Right atrium auricular region (tissue), 2 donors: ENCODE measurements at places on chromosomes 5 and 9. TPM values are rescaled to one million over a fixed set of nuclear protein-coding genes. Genes with fewer than 3 reads are reported as not detected.

GRCh38 chr5:153572411-153573145 is 82.1 kb downstream of the GRIA1 start:
- no peak overlapping the region for H3K27ac ChIP-seq
- H3K36me3 ChIP-seq = no peaks in the 10 kb centered on the region
- DNase-seq = no peak
- H3K4me3 ChIP-seq = no peak overlapping the region
- H3K4me1 ChIP-seq = no peaks in the 10 kb centered on the region

- H3K4me1 ChIP-seq = no peaks in the 10 kb centered on the region
- H3K27ac ChIP-seq = no peak overlapping the region
- H3K36me3 ChIP-seq = no peaks in the 10 kb centered on the region
- peaks cover 5% of the 10 kb centered on the region for H3K27me3 ChIP-seq
Observed at GRCh38 chr9:38626006-38626405, 5.6 kb upstream of the ANKRD18A start.

- DNase-seq = no peak
- no peaks in the 10 kb centered on the region for H3K27me3 ChIP-seq
- no peaks in the 10 kb centered on the region for H3K36me3 ChIP-seq
- no peaks in the 10 kb centered on the region for H3K4me1 ChIP-seq
- no peak overlapping the region for H3K27ac ChIP-seq
- no peak overlapping the region for H3K4me3 ChIP-seq
Observed at GRCh38 chr5:164721116-164721515, 1215.7 kb downstream of the MAT2B start.

DNA sequence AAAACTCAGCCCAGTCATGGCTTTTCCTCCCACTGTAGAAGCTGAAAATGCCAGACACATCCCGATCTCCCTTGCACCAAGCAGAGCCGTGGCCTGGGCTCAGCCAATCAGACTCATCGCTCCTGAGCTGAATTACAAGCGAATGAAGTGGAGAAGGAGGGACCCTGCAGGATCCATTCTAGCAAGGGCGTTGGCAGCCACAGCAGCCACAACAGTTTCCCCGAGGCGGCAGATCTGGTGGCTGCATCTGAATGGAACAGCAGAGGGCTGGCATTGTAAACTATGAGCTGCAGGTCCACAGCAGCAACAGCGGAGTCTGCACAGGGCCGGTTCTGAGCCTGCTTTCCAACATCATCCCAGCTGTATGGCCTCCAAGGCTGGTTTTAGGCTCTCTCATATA is 23.8 kb downstream of the ALG2 start:
- H3K27me3 ChIP-seq = no peaks in the 10 kb centered on the region
- no peak overlapping the region for H3K27ac ChIP-seq
- H3K4me3 ChIP-seq = no peak overlapping the region

- no peaks in the 10 kb centered on the region for H3K36me3 ChIP-seq
- no peaks in the 10 kb centered on the region for H3K27me3 ChIP-seq
- DNase-seq = no peak
- H3K27ac ChIP-seq = no peak overlapping the region
- peaks cover 22% of the 10 kb centered on the region for H3K4me1 ChIP-seq
Observed at GRCh38 chr5:158423623-158424200, 564.8 kb upstream of the CLINT1 start.

DNA sequence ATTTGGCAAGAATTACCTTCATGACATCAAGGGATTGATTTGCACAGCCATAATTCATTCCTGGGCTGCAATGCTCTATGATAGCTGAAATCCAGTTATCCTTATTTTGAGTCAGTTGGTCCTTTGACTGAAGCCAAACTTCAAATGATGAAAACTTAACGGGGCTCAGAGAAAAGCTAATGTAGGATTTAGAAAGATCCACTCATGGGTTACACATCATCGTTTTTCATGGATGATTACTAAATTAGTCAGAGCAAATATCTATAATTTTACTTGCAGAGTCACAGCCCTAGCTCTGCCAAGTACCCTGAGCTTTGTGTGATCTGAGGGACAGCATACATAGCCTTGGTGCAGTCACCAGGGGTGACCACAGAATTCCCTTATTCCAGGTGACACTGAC is 27.3 kb upstream of the MUSK start:
- H3K4me3 ChIP-seq = no peak overlapping the region
- DNase-seq = no peak
- no peaks in the 10 kb centered on the region for H3K36me3 ChIP-seq
- H3K27me3 ChIP-seq = no peaks in the 10 kb centered on the region
- no peaks in the 10 kb centered on the region for H3K4me1 ChIP-seq

GRCh38 chr5:167814828-167815227 is 476.6 kb upstream of the WWC1 start:
- H3K27me3 ChIP-seq = no peaks in the 10 kb centered on the region
- H3K36me3 ChIP-seq = no peaks in the 10 kb centered on the region
- no peak overlapping the region for H3K27ac ChIP-seq
- no peaks in the 10 kb centered on the region for H3K4me1 ChIP-seq

DNA sequence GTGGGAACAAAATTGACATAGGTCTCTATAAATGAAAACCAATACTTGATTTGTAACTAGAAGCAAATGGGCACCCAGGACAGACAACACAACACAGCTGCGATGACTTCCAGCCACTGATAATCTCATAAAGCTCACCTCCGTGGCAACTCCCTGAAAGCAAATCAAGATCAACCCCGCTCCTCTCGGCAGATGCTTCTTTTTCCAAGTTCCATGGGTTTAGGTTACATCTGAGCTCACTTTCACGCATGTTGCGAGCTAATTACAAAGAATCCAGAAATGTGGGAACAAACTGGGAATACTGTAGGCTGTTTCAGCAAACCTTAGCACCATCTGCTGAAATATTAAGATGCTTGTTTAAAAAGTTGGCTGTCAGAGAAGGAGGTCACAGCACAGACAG is 153.9 kb downstream of the ELAVL2 start:
- DNase-seq = no peak
- no peaks in the 10 kb centered on the region for H3K27me3 ChIP-seq
- no peaks in the 10 kb centered on the region for H3K4me1 ChIP-seq

DNA sequence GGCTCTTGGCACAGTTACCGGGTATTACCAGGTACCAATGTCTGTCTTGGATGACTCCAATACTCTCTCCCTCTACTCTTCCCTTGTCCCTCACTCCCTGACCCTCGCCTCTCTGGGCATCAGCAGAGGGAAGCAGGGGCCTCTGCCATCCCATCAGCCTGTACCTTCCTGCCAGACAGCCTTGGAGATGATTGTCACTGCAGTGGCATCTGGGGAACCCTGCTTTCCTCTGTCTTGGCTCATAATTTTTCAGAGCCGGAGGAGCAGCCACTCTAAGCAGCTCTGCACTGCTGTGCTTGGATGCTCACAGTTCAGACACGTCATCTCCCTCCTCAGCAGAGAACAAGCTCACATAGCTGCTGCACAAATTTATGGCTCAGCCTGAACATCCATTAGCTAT is 274.1 kb downstream of the SMARCA2 start:
- no peaks in the 10 kb centered on the region for H3K4me1 ChIP-seq
- H3K4me3 ChIP-seq = no peak overlapping the region
- no peak overlapping the region for H3K27ac ChIP-seq

DNA sequence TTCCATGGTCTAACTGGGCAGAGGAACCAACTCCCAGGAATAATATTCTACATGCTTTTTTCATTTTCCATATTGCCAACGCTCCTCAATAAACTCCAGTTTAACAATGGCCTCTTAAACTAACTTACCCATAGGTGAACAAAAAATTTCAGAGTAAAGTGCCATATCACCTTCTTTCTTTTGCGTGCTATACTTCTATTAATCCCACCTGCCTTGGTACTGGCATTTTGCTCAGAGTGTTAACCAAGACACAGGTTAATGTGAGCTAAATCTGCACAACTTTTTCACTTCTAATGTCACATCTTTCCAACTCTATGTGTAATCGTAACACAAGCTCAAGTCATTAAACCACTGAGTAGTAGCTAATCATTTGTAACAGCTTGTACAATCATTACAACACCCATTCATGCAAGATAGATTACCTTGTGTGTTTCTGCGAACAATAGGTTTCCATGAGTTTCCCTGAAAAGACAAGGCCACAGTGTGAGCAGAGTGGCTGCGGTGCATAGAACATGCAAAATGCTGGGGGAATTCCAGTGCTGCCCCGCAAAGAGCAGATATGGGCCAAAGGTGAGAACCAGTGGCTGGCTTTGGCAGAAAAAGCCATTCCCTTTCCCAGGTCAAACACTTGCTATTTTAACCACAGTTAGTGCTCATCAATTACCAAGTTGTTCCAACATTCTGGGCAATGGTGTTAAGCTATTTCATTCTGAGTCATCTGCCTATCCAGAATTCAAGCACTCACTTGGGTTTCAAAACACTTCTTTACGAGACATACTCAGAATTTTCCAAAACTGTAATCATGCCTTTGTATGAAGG is 42.8 kb downstream of the TIMD4 start:
- H3K4me3 ChIP-seq = no peak overlapping the region
- H3K27me3 ChIP-seq = no peaks in the 10 kb centered on the region

- no peak overlapping the region for H3K27ac ChIP-seq
- H3K4me3 ChIP-seq = no peak overlapping the region
- H3K4me1 ChIP-seq = no peaks in the 10 kb centered on the region
Observed at GRCh38 chr5:43485406-43485805, 1.7 kb upstream of the TMEM267 start.

DNA sequence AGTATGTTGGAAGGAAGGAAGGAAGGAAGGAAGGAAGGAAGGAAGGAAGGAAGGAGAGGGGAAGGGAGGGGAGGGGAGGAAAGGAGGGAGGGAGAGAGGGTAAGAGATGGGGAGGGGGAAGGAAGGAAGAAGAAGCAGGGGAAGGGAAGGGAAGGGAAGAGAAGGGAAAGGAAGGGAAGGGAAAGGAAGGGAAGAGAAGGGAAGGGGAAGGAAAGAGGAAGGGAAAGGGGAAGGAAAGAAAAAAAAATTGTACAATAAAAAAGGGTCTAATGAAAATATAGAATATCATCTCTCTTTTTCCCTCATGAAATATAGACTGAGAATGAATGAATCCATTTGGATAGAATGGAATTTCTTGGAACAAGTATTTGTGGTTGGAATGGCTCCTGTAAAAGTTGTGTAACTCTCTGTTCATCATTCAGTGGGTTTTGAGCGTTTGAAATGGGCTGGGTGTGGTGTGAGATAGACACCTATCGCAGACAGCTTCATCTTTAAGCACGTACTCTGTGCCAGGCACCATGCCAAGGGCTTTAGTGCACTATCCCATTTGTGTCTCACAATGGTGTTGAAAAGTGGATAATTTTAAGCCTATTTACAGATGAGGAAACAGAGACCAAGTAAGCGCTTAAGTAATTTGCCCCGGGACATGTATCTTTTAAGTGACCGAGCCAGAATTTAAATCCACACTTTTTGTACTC is 11.6 kb upstream of the PAPPA start:
- no peak overlapping the region for H3K27ac ChIP-seq
- no peak for DNase-seq
- no peaks in the 10 kb centered on the region for H3K36me3 ChIP-seq
- no peaks in the 10 kb centered on the region for H3K27me3 ChIP-seq
- no peak overlapping the region for H3K4me3 ChIP-seq

DNA sequence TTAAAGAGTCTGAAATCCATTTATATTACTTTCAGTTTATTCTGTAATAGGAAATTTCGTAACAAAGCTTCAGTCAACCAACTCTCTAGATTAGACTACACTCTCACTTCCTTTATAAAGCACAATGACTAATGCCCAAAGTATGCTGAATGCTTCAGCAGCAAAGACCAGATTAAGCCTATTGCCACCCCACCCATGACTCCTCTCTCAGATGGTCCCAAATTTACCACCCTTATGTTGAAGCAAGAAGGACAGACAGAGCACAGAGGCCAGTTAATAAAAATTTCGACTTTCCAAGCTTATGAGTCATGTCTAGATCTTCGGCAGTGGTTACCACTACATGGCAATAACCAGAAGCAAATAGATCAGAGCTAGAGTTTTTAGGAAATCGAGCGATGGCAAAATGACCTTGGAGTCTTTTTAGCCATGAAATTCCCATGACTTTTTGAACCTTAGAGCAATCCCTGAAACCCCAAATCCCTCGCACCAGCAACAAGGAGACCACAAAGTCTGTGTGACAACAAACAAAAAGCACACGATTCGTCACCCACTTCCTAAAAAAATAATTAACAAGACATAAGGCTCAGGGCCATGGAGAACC is 287.8 kb upstream of the RASA1 start:
- no peak overlapping the region for H3K4me3 ChIP-seq
- H3K36me3 ChIP-seq = no peaks in the 10 kb centered on the region
- peak; percentile 63 for DNase-seq
- H3K27ac ChIP-seq = peak overlapping the region; percentile 47
- H3K4me1 ChIP-seq = no peaks in the 10 kb centered on the region

DNA sequence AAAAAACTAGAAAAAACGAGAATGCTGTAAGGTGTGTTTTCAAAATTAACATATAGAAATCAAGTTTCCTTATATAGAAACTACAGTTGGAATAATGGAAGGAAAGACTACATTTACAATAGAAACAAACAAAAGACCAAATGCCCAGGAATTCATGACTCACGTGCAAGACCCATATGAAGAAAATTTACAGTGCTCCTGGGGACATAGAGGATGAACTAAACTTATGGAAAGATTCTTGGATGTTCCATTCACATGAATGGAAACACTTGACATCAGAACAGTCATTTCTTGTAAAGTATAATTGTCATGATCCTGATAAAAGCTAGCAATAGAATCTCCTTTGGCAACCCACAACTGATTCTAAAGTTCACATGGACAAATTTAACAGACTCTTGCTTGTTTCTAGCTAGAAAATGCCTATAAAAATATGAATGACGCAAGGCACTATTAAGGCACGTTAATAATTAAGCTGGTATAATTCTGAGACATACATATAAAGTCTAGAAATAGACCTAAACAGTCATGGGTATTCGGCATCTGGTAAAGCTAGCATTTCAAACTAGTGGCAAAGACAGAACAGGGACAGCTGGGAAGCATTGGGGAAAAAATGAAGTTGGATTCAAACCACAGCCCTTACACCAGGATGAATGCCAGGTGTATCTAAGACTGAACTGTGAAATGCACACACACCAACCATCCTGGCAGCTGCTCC is 5.1 kb upstream of the ZFP62 start:
- H3K4me1 ChIP-seq = no peaks in the 10 kb centered on the region
- H3K27ac ChIP-seq = no peak overlapping the region
- no peak for DNase-seq
- no peaks in the 10 kb centered on the region for H3K27me3 ChIP-seq
- no peaks in the 10 kb centered on the region for H3K36me3 ChIP-seq

PRSS3 gene
- total RNA-seq = 3.5 TPM

ADAMTS13 gene
- 2.0 TPM for total RNA-seq

TMEM174 gene
- not detected for total RNA-seq

PCDHB11 gene
- 2.4 TPM for total RNA-seq

PRR16 gene
- 6.3 TPM for total RNA-seq

CD14 gene
- total RNA-seq = 74.1 TPM

FBP2 gene
- total RNA-seq = not detected
